CD4-positive, CD25-positive, alpha-beta regulatory T cell (primary cell): ENCODE measurements at places on chromosomes 4 and X.

DNA sequence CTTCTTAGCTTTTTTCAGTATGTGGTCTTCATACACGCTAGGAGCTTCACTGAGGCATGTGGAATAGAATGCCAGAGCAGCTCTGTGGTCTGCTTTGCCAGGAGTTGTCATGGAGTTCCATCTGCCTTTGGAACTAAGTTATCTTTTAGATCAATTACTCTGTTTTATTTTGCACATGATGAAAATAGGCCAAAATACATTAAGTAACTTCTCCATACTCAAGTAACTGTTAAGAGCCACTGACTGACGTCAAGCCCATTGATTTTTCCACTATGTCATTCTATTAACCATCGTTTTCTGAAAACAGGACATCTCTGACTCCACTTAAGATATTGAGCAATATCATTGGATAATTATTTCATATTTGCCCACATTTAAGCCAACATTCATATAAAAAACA, 415.1 kb upstream of the MAD2L1 start:
- H3K27ac ChIP-seq, result no peak overlapping the region
- H3K4me1 ChIP-seq, result no peaks in the 10 kb centered on the region
- no peak for DNase-seq
- no peaks in the 10 kb centered on the region for H3K36me3 ChIP-seq
- H3K27me3 ChIP-seq, result no peaks in the 10 kb centered on the region
- H3K4me3 ChIP-seq, result no peak overlapping the region

- DNase-seq, result no peak
- H3K4me1 ChIP-seq, result no peaks in the 10 kb centered on the region
- H3K27ac ChIP-seq, result no peak overlapping the region
- H3K36me3 ChIP-seq, result no peaks in the 10 kb centered on the region
These were observed 15.8 kb upstream of the DHRSX start for GRCh38 chrX:2516623-2517022.

GRCh38 chrX:17994429-17994828, 133.3 kb upstream of the RAI2 start:
- H3K4me3 ChIP-seq, result no peak overlapping the region
- no peaks in the 10 kb centered on the region for H3K27me3 ChIP-seq
- no peaks in the 10 kb centered on the region for H3K36me3 ChIP-seq

GRCh38 chr4:23887989-23888388, 1.9 kb downstream of the PPARGC1A start:
- no peak overlapping the region for H3K4me3 ChIP-seq
- no peak for DNase-seq
- H3K27ac ChIP-seq, result no peak overlapping the region
- no peaks in the 10 kb centered on the region for H3K4me1 ChIP-seq
- no peaks in the 10 kb centered on the region for H3K27me3 ChIP-seq

GRCh38 chr4:9971711-9972110, 49.6 kb downstream of the SLC2A9 start:
- no peak for DNase-seq
- no peak overlapping the region for H3K4me3 ChIP-seq
- H3K4me1 ChIP-seq, result no peaks in the 10 kb centered on the region
- H3K27ac ChIP-seq, result no peak overlapping the region

DNA sequence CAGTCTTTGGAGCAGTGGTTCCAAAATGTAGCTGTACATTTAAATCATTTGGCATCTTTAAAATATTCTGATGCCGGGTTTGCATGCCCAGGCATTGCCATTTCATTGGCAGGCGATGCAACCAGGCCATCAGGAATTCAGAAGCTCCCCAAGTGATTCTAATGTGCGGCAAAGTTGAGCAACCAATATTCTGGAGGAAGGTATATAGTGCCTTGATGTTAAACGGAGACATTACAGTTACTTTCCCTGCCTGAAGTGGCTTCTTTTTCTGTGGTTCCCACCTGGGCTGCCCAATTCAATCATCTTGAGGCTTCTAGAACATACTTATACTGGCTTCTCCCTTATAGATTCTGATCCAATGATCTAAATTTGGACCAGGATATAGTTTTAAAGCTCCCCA, 68.7 kb upstream of the PGM2 start:
- H3K4me1 ChIP-seq, result no peaks in the 10 kb centered on the region
- H3K4me3 ChIP-seq, result no peak overlapping the region
- no peak for DNase-seq
- no peak overlapping the region for H3K27ac ChIP-seq
- H3K27me3 ChIP-seq, result peaks cover 12% of the 10 kb centered on the region

DNA sequence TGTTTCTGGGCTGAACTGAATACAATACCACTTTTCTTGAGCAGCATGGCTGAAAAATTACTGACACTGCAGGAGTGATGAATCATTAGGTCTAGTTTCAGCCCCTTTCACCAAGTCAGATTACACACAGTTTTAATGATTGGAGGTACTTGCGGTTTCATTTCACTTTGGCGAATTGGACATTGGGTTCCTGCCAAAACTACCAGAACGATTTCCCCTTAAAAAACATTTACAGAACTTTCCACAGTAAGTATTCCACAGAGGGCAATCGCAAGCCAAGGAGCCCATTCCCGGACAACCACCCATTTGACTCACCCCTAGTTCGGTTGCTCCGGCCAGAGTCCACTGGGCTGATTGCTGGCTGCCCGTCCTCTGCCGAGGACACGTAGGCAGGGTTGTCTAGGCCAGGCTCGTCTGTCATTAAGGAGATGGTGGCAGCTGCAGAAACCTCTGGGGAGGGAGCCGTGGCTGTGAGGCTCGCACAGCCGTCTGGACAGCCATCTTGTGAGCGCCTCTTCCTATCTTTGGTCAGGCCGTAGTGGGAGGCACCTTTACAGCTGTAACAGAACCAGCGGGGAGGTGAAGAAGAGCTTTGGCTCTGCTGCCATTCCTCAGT, 83.5 kb downstream of the LNX1 start:
- no peak overlapping the region for H3K27ac ChIP-seq
- no peak overlapping the region for H3K4me3 ChIP-seq
- H3K4me1 ChIP-seq, result no peaks in the 10 kb centered on the region

DNA sequence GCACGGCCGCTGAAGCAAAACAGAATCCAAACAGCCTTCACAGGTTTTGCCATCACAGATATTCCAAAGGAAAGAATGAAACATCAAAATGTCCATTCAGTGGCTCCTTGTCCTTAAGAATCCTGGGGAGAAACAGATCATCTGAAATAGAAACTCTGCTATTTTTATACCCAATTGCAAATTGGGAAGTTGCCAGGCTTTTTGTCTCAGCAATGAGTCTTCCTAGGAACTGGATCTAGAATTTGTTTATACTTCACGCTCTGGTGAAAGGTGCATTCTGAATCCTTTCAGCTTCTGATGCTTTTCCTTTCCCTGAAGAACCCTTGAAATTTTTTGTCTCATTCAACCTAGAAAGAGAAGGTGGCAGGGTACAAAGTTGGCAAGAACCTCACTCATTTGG, 218.9 kb downstream of the FBXW7 start:
- no peak overlapping the region for H3K27ac ChIP-seq
- H3K4me1 ChIP-seq, result no peaks in the 10 kb centered on the region

DNA sequence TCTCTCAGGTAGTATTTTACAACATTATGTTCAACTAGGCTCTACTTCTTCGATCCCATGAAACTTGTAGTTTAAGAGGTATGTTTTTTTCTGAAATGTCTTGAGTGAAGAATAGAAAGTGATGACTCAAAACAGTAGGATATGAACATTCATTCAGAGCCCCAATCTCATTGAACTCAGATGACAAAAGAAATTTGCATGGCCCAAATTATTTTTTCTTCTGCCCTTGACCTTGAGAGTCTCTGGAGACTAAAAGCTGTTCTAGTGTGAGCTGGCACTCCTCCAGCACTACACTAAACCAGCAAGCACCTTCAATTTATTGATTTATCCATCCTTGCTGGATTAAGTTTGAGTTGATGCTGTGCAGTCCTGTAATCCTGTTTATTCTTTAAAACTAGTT, 4.0 kb downstream of the DCLK2 start:
- peaks cover 13% of the 10 kb centered on the region for H3K27me3 ChIP-seq
- no peak overlapping the region for H3K4me3 ChIP-seq
- H3K4me1 ChIP-seq, result peaks cover 10% of the 10 kb centered on the region
- peak; percentile 7 for DNase-seq
- H3K36me3 ChIP-seq, result no peaks in the 10 kb centered on the region

DNA sequence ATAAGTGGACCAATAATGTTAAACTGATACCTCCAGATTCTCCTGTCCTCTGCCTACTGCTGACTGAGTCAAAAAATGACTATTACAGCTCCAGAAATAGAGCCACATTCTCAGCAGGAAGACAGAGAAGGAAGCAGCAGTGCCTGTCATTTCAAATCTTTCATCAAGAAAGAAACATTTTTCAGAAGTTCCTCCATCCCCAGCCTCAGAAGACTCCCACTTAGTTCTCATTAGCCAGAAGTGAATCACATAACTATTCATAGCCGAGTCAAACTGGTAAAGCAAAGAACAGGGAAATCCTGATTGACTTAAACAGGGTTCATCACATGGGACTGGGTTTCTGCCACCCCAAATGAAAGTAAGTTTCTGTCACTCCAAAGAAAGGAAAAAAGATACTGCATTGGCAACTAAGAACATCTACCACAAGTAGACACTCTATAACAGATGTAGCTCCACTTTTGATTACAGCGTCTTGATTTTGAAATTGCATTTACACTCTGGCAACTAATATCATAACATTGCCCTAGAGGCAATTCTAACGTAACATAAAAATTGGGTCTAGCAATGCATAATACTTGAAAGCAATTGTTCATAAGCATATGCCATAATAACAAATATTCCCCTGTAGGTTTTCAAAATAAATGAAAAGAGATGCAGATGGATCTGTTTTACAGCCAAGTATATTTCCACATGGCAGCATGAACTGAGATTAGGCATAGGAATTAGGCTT, 599.8 kb downstream of the GALNTL6 start:
- no peak overlapping the region for H3K4me3 ChIP-seq
- no peak for DNase-seq
- H3K27me3 ChIP-seq, result no peaks in the 10 kb centered on the region
- no peak overlapping the region for H3K27ac ChIP-seq
- no peaks in the 10 kb centered on the region for H3K36me3 ChIP-seq

DNA sequence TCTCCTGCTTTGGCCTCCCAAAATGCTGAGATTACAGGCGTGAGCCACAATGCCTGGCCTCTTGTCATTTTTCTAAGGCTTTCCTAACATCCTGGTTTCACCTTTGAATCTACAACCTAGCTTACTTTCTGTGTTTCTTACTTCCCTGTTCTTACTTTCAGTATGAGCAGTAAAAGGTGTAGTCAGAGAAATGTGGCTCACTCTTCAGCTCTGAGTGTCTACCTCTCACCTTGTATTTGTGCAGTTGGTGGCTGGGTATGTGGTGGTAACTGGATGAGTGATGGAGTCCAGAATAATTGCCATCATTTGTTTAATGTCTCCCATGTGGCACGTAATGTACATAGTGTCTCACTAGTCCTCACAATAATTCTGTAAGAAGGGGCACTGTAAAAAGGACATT, 19.1 kb upstream of the CXCL11 start:
- no peaks in the 10 kb centered on the region for H3K4me1 ChIP-seq
- H3K27ac ChIP-seq, result no peak overlapping the region
- no peaks in the 10 kb centered on the region for H3K27me3 ChIP-seq

DNA sequence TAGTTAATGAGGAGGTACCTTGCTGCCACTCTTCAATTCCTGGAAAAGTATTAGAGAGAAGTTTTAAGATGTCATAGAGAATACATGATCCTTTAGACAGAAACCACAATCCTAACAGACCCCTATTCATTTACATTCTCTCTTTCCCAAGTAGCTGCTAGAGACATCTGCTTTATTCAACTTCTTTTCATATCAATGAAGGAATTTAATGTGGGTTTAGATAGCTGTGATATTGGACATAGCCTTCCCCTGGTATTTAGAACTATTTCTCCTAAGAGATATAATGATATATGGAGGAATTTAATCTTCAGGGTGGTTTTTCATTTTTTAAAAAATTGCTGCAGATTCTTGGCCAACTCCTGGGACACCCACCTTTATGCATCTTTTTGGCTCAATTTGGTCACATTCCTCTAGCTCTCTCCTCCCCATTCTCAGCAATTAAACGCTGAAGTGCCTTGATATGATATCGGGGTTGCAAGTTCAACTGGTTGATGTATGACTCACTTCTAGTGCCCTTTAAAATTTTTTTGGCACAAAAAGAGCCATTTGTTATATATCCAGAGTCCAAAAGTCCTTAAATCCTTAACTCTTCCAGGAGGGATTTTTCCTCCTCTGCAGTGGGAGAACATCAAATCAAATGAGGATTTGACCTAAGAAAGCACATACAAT, 57.6 kb downstream of the DOCK11 start:
- H3K4me1 ChIP-seq, result peaks cover 9% of the 10 kb centered on the region
- H3K27ac ChIP-seq, result no peak overlapping the region
- no peak overlapping the region for H3K4me3 ChIP-seq
- no peak for DNase-seq
- H3K27me3 ChIP-seq, result no peaks in the 10 kb centered on the region

DNA sequence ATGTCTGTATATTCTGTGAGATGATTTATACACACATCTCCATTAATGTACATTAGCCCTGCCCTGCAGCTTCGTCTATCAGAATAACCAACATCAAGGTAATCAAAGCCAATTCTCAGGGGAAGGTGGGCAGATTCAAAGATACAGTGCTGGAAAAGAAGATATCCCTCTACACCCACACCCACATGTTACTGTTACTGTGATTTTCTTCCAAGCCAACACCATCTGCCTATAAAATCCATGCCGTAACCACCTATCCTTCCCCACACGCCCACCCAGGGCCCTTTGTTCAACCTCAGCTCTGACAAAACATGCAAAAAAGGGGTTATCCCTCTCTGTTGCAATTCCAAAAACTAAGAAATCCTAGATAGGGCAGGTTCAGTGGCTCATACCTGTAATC, 20.0 kb downstream of the OPHN1 start:
- H3K4me3 ChIP-seq, result no peak overlapping the region
- no peaks in the 10 kb centered on the region for H3K4me1 ChIP-seq
- no peaks in the 10 kb centered on the region for H3K27me3 ChIP-seq
- H3K27ac ChIP-seq, result no peak overlapping the region

DNA sequence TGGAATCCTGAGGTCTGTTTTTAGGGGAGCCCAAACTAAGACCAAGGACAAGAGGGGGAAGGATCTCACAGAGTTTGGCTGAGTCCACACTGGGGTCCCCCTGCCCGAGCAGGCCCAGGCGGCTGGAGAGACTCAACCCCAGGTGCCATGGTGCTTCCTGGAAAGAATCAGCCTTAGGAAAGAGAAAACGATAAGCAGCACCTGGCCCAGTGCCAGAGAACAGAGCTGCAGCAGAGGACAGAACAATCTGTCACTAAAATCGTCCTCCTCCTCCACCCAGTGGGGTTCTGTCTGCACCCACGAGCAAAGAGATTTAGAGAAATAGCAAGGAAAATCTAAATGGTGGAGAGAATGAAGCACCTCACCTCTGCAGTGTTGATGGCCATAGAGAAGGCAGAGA, 470.5 kb downstream of the BCOR start:
- DNase-seq, result no peak
- H3K36me3 ChIP-seq, result no peaks in the 10 kb centered on the region
- no peaks in the 10 kb centered on the region for H3K4me1 ChIP-seq
- no peak overlapping the region for H3K27ac ChIP-seq
- H3K27me3 ChIP-seq, result no peaks in the 10 kb centered on the region
- no peak overlapping the region for H3K4me3 ChIP-seq
